ENCODE measurements at places on chromosomes 6 and 20.
A peak's percentile ranks its signal among the peaks of the same experiment; 100 is the strongest.

- DNase-seq: no peak
Observed at GRCh38 chr6:125658759-125659431, 90.5 kb upstream of the HEY2 start.

GRCh38 chr6:150800674-150801314, 64.7 kb upstream of the MTHFD1L start:
- DNase-seq: no peak

- DNase-seq: no peak
Observed at GRCh38 chr6:84317463-84317862, 90.0 kb upstream of the CEP162 start.

DNA sequence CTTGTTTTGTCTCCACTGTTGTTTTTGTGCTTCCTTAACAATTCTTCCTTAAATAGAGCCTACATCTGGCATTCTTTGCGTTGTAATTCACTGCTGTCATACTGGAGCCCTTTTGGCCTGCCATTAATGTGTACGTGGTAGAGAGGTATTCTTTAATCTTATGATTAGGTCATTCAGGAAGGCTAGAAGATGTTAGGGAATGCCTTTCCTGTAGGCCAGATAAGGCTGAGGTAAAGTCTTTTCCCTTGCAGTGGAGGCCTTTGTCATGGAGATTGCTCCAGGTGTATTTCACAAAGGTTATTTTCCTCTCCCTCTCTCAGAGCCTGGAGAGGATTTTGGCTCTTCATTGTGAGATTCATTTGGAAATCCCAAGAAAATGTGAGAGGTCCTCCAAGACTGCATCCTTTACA, 146.9 kb downstream of the FUT9 start:
- no peak for DNase-seq

DNA sequence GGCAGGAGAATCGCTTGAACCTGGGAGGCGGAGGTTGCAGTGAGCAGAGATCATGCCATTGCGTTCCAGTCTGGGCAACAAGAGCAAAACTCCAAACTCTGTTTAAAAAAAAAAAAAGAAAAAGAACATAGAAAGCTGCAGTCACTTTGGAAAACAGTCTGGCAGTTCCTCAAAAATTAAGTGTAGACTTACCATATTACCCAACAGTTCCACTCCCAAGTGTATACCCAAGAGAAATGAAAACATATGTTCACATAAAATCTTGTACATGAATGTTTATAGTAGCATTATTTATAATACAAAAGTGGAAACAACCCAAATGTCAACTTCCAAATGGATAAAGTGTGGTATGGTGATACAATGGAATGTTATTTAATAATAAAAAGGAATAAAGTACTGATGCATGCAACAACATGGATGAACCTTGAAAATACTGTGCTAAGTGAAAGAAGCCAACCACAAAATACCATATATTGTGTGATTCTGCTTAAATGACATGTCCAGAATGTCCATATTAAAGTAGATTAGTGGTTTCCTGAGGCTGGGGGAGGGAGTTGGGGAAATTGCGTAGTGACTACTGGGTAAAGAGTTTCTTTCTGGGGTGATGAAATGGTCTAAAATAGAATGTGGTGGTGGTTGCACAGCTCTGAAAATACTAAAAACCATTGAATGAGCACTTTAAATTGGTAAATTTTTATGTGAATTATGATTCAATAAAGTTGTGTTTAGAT, 62.9 kb downstream of the SUN5 start:
- no peak for DNase-seq

- DNase-seq: no peak
Observed at GRCh38 chr6:136598048-136598447, 47.8 kb upstream of the MAP7 start.

GRCh38 chr6:20943040-20943627, 408.9 kb downstream of the CDKAL1 start:
- DNase-seq: no peak

- DNase-seq: no peak
Observed at GRCh38 chr20:13277663-13278295, 56.7 kb downstream of the ISM1 start.

DNA sequence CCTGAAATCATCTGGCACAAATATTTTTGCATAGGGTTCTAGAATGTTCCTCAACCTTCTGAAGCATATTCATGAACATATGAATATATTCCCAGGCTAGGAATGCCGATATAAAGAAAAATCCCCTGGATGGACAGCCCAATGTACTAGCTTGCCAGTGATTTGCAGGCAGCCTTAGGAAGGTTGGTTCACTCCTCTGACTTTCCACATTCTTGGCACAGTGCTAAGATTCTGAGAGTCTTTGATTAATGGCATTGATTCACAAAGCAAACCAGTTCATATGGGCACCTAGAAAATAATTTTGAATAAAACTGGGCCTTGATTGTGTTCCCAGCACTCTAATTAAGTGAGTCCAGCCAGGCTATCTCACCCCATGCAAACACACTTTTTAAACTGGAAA, 56.9 kb upstream of the ENPP4 start:
- no peak for DNase-seq

GRCh38 chr6:37099442-37099841, 70.5 kb upstream of the PIM1 start:
- peak; percentile 41 for DNase-seq

DNA sequence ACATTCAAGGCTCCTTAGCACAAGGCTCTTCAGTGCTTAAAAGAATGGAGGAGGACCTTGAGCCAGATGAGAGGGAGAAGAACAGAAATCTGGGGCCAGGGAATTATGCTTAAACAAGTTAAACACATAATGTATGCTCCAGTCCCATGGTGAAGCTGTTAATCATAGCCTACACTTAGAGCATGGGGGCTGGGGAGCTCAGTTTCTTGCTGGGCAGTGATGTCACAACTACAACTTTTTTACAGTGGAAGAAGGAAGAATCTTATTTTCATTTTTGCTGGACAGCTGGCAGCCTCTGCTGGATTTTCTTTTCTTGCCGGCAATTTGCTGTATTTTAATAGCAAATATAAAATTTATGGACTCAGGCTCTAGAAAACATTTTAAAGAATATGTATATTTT, 432.5 kb downstream of the CD109 start:
- no peak for DNase-seq

DNA sequence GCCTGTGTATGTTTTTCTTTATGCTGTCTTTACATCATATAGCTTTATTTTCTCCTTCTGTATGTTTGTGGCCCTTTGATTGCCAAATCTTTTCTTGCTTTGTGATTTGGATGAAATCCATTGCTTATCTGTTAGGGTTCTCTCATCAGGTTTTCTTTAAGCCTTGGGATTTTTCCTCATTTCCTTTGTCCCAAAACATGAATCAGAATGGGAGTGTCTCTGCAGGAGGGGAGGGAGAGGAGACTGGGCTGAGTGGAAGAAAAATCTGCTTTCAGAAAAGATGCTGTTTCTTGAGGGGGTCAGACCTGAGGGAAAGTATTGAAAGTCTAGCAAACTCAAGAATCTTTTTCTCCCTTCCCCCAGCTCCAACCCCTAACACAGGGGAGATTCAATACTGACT, 758.0 kb upstream of the MMS22L start:
- no peak for DNase-seq

DNA sequence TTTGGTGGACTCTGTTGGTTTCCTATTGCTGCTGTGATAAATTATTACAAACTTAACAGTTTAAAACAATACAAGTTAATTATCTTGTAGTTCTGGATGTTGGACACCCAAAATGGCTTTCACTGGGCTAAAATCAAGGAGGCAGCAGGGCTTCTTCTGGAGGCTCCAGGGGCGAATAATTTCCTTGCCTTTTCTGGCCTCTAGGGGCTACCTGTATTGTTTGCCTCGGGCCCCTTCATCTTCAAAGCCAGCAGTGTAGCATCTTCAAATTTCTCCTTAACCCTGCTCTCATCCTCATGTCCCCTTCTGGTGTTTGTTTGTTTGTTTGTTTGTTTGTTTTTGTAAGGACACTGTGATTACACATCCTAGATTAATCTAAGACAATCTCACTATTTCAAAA, 60.5 kb upstream of the ANKEF1 start:
- DNase-seq: no peak

DNA sequence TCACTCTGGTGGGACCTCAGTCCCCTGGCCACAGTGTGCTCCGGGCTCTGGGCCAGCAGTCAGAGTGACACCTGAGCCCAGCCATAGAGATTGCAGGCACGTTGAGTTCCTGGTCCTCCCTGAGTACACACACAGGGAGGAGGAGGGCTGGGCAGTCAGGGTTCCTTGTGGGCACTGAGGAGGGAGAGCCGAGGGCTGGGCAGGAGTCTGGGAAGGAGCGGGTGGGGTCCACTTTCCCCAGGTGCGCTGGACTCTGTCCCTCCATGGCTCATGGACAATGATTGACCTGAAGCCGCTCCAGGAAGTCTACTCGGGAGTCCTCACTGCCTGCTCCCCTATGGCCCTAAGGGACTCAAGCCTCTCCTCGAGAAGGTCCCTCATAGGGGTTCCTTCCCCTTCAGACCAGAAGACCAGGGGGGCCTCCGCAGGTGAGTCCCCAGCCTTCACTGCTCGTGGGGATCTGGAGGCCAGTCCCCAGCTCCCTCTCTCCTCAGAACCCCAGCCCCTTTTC, 1.1 kb downstream of the SLC44A4 start:
- DNase-seq: no peak

DNA sequence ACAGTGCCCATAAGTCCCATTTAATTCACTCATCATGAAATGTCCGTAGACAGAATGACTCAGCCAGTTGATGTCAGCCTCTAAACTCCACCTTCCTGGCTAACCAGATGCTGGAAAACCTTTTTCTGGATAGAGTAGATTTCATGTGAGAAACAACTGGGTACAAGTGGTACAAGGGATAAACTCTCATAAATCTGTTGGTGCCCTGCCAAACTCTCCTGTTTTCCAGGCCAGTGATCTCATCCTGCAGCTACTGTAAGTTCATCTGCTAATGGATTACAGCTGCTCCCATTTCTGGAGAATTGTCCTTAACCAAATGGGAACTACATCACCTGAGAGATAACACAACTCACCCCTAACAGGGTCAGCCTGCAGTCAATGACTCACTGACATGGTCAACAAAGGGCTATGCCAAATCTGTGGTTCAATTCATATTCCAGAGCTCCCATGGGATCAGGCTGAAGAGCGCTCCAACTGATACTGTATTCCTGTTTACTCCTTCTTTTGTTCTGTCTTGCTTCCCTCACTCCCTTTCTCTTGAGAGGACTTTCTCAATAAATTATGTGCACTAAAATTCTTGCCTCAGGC, 210.1 kb upstream of the HDDC2 start:
- DNase-seq: no peak

- no peak for DNase-seq
Observed at GRCh38 chr6:37352384-37352783, 1.4 kb upstream of the RNF8 start.

GRCh38 chr6:56235245-56235644, 12.1 kb downstream of the COL21A1 start:
- DNase-seq: no peak

DNA sequence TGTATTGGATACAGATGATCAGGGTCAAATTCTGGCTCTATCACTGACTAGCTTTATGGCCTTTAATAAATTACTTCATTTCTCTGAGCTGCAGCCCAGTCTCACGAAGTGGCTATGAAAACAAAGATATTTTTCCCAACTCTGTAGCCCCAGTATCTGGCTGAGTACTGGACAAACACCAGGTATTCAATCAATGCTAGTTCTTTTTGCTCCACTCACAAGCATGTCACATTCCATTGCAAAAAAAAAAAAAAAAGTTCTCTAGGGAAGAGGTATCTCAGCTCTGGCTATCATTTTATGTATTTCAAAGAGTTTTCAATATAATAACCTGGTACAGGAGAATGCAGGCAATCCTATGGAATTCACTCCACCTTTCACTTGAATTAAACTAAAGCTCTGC, 3.1 kb downstream of the CHD6 start:
- no peak for DNase-seq

GRCh38 chr6:71393471-71393870, 104.9 kb downstream of the OGFRL1 start:
- no peak for DNase-seq

DNA sequence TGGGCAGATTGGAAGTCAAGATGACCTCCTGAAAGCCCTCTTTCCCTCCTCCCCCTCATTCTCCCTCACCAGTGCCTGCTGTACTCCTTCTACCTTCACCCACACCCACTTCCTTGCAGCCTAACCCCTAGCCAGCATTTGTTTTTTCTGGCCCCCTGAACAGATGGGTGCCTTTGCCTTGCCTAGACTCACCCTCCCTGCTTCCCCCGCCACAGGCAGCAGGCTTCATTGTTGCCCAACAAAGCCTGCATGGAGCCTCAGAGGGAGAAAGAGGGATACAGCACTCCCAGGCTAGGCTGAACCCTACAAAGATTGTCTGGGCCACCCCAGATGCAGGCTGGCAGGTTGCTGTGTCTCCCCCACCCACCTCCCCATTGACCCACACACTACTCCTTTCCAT, 2.7 kb downstream of the MOCS1 start:
- DNase-seq: no peak

GRCh38 chr6:90256698-90257485, 39.8 kb downstream of the BACH2 start:
- peak; percentile 37 for DNase-seq

DNA sequence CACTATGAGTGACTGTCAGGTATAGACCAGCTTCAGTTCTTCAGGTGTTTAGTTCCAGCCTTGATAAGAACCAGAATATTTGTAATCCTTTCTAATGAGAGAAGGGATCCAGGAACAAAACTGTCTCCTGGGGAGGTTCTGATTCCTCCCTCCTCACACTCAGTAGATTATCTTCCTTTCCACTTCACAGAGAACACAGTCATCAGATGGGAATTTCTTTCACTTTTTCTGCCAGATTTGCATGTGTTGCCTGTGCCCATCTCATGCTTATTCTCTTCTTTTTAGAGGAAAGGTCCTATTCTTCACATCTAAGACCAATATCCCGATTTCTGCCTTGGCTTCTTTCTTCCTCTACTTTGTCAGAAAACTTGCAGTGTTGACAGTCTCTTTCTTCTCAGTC, 50.8 kb downstream of the CD109 start:
- DNase-seq: no peak

- DNase-seq: no peak
Observed at GRCh38 chr6:12030993-12031550, 19.0 kb downstream of the HIVEP1 start.

- peak; percentile 35 for DNase-seq
Observed at GRCh38 chr20:23145281-23145700, 59.2 kb upstream of the CD93 start.

GRCh38 chr20:24840121-24840713, 108.9 kb upstream of the CST7 start:
- DNase-seq: no peak

- no peak for DNase-seq
Observed at GRCh38 chr6:3351105-3351676, 92.4 kb downstream of the PSMG4 start.
